ENCODE measurements at places on chromosomes 6 and 20.

- DNase-seq = no peak
These were observed 64.8 kb downstream of the SLC2A10 start for GRCh38 chr20:46774236-46774635.

DNA sequence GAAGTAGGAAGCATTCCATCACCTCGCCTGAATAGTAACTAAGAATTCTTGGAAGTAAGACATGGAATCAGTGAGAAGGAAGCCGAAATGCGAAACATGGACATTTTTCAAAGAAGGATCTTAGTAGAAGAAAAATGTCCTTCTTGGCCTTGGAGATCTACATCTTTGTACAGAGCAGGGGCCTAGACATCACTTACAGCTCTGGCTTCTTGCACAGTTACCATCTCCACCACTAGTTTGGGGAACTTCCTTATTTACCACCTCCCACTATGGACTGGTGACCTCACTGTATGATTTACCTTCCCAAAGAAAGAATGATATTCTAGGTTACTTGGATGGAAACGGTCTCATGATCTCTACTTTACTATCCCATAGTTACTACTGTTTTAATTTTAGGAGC is 15.7 kb downstream of the CASS4 start:
- DNase-seq = no peak

GRCh38 chr20:45828589-45828988 is 1.5 kb upstream of the TNNC2 start:
- no peak for DNase-seq

DNA sequence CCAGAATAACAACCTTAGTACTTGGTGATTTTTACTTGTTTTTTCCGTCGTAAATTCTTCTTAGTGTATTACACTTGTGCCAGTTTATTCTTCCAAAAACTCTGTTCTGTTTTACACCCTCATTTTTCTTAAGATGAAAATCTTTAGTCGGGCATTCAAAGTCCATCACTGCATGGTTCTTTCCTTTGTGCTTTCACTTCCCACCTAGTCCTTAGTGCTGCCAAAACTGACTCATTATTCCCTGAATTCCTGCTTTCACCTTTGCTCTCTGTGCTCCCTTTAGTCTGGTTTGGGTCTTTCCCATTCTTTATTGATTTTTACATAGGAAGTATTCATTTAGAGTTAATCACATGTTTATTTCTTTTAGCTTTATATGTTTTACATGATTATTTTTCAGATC is 3.3 kb downstream of the TRMT11 start:
- DNase-seq = no peak

DNA sequence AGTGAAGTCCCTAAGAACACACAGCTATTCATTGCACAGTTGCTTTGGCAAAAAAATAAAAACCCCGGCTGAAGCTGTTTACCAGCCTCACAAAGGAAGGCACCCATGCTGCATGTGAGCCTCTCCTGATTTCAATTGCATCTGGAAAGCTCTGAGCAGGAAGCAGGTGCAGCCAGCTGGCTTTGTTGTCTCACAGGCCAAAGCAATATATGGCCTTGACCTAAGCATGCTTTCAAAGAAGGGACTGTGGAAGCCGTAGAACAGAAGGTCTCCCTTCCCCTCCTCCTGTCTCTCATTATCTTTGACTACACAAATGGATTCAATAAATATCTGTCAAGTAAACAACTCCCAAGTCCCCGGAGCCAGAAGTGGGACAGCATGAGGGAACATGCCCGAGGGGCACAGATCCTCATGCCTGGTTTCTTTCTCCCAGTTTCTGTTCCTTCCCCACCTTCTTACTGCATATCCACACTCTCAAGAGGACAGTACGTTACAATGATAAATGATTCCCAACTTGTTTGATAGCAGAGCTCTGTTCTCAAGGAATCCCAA is 57.2 kb upstream of the PCSK2 start:
- no peak for DNase-seq

- DNase-seq = no peak
These were observed 38.2 kb downstream of the CAP2 start for GRCh38 chr6:17431581-17431980.

- no peak for DNase-seq
These were observed 20.0 kb downstream of the PNLDC1 start for GRCh38 chr6:159819932-159820640.

DNA sequence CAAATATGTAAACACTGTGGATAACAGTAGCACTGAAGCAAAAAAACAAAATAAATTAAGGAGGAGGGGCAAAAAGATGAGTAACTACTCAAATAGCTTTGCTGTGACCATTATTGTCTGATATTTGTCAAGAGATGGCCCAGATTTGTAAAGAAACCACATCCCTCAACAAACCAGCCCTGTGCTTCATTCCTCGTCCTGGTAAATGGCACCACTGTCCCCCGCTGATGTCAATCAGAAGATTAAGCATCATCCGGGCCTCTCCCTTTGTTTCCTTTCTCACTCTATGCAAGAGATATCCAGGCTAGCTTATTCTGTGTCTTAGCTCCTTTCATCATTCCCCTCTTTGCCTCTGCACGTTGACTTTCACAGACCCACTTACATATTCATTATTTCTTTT is 259.0 kb downstream of the SYNE1 start:
- DNase-seq = no peak

GRCh38 chr6:73984571-73985210 is 288.7 kb downstream of the CD109 start:
- DNase-seq = no peak

GRCh38 chr6:129679275-129679674 is 30.7 kb downstream of the ARHGAP18 start:
- DNase-seq = no peak

DNA sequence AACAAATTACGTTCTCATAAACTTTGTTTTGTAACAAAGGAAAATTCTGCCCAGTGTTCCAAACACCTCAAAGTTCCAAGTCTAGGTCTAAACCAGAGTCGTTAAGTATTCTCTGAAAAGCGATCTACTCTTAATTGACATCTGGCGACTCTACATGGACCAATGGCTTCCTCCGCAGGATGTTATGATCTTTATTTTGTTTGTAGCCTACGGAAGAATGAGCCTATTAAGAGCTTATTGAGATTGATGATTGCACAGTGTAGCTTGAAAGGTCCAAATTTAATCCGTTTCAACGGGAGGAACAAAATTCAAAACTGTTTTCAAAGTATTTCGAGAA is 61.1 kb downstream of the FAM217A start:
- DNase-seq = no peak

DNA sequence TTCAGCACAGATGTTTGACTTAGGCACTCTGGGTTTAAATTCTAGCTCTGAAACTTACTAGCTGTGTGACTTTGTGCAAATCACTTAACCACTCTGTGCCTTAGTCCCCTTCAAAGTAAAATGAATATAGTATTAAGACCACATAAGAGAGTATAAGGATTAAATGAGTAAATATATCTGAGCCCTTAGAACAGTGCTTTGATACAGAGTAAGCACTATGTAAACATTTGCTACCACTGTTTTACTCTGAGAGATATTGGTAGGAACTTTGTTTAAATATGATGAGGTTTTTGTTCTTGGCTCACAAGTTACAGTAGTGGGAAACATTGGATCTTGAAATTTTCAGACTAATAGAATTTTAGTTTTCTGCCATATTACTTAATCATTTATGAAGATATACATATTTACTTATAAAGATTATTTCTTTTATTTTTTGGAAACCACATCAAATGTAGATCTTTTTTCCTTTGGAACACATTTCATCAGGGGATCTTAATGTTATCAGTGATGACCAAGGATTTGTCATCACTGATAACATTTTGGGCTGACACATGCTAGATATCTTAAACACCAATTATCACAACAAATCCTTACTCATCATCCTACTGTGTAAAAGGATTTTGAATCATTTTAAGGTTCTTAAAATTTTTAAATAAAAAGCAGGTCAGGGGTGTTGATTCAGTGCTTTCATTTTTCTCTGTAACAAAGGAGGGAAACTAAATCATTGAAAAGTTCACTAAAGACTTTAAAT is 226.2 kb downstream of the EYA4 start:
- DNase-seq = no peak

DNA sequence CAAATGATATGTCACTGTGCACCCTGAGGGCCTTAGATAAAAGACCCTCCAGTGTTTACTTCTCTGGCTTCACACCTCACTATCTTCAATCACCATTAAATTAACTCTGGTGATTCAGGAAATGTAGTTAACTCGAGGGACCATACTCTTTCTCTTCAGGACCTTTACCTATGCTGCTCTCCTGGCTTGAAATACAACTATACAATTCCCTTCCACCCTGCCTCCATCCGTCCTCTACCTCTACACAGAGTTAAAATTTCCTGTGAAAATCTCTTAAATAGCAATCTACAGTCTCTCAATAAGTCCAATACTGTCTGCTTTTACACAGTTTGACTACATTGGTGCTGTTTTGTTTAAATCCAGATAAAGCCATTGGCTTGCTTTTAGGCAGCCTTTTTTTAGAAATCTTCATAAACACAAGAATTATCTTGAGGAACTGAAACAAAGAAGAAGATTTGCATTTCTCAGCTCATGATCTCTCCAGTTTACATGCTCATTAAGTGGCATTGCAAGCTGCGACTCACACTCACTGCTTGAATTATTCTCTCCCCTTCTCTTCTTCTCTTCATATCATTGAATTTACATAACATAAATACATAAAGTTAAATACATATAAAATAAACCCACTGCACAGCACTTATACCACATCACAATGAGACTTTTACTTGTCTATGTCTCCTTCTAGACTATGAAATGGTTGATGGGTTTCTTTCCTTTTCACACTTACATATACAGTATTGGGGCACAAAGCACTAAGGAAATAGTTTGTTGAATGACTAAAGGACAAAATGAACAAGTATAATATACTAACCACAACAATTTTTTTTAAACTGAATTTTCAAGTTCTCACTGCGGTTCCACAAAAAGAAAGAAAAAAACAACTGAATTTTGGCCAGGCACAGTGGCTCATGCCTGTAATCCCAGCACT is 239.0 kb upstream of the KCNQ5 start:
- no peak for DNase-seq

GRCh38 chr6:13531956-13532355 is 42.4 kb upstream of the SIRT5 start:
- no peak for DNase-seq

GRCh38 chr20:56955680-56956079 is 310.8 kb downstream of the BMP7 start:
- no peak for DNase-seq

DNA sequence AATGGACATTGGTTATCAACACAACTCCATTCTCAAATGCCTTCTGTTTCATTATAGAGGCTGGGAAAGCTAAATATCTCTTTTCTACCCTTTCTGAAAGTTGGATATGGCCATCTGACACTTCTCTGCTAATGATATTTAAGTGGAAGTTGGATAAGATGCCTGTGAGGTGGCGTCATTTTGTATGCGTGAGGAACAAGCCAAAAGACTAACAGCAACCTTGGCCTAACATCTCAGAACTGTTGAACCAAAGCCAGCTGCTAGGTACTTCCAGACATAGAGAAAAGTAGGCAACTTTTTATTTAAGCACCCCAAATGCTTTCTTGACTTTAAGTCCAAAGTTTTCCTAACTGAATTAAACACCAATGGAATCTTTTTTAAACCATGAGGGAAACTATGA is 708.4 kb downstream of the CD109 start:
- no peak for DNase-seq

DNA sequence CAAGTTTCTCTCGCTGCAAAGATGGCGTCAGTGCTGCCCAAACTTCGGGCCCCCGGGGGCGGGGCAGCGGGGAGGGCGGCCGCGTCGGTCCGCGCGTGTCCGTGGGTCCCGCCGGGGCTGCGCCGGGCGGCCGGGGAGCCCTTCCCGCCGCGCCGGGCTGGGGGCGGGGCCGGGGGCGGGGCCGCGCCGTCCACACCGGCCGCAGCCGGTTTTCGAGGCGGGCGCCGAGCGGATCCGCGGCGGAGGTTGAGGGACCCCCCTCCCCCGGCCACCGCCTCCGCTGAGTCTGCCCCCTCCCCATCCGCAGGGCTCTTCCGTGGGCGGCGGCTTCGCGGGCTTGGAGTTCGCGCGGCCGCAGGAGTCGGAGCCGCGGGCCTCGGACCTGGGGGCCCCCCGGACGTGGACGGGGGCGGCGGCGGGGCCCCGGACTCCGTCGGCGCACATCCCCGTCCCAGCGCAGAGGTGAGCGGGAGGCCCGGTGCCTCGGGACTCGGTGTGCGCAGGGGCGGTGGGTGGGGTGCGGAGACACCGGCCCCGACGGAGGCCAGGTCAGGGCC is 572 bp downstream of the SLC2A4RG start:
- DNase-seq = no peak

- no peak for DNase-seq
These were observed 241.7 kb upstream of the TAB2 start for GRCh38 chr6:149075616-149076354.

DNA sequence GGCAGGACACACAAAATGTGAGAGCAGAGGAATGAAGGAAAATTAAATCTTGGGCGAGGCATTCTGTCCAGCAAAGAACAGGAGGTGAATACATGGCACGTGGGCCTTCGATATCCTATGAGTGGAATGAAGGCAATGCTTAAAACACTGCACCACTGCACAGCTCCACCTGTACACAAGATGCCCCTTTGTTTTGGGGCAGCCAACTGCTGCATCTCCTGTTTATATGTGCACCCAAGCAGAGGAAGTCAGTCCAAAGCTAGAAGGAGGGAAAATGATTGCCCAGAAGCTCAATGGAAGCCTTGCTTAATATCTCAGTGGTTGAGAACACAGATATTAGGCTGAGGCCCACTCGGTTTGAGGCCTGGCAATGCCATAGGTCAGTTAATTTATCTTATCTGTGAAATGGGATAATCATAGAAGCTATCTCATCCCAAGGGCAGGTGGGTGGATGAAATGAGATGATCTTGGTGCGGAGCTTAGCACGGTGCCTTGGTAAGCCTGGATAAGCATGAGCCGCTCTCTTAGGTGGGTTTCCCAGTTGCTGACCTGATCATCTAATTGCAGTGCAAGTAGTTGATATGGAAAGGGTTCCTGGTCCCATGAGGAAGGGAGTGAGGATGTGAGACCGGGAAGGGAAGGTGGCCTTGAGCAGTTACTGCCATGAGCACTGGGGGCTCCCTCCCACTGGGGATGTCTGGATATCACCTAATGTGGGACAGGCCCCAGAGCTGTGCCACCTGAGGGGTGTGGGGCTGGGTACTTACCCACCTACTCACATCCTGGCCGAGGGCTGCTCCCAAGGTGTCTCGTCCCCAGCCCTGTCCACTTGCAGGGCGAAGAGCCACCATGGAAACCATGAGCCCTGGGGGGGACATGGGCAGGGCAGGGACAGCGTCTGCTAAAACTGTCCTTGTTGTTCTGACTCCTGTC is 9.9 kb downstream of the BANF2 start:
- DNase-seq = no peak

DNA sequence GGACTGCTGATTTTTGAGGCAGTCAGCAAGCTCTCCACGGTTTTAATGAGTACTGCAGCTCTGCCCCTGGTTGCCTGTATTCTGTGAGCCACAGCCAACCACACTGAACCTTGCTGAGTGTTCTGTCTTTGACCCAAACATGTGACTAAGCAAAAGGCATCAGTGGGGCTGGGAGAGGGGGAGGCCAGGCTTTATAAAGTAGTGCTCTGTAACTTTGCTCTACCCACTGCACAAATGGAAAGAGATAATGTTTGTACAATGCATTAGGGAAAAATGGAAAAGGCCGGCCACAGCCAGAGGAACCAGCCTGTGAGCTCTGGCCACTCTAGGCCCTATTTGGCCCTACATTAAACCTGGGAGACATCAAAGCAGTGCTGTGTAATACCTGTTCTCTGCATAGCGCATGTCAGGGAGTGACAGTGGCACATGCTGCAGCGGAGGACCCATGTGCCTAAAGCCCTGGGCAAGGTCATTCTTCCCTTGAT is 22.0 kb downstream of the KLHL31 start:
- DNase-seq = no peak

- DNase-seq = no peak
These were observed 1189.4 kb upstream of the EYS start for GRCh38 chr6:66896415-66896814.

GRCh38 chr6:113067612-113068275 is 720.6 kb downstream of the RFPL4B start:
- no peak for DNase-seq

Measured in activated T-helper 1 cell treated with anti-CD3 and anti-CD28 coated beads, Interleukin-2, amount 50 U/mL, for 16 hours (primary cell).